ENCODE measurements at places on chromosomes 2 and 18. TPM values are rescaled to one million over a fixed set of nuclear protein-coding genes. Genes with fewer than 3 reads are reported as not detected.

DNA sequence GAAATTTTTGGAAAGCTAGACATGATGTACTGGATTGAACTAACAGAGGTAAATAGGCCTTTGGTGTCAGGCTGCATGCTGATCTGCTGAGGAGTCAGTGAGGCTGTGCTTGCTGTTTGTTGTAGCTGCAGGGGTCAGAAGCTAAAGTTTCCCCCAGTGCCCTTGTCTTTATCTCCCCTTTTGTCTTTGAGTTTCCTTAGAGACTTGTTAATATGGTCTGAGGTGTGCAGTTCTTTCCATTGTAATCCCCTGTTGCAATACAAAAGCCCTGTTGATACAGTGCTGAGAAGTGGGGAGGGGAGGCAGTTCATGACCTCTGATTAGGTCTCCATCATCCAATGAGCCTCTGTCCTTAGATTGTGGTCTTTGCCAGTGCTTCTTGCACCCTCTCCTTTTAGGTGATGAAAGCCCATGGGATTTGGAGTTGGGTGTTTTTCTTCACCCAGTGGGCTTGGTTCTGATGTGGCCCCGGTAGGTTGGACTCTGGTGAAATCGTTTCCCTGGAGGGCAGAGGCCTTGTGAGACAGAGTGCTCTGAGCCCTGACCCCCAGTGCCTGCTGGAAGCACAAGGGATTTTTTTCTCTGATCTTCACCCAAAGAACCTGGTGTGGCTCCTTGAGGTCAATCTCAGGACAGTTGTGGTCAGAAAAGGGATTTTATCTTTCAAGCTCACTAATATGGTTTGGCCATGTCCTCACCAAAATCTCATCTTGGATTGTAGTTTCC is 163.1 kb downstream of the TMEM18 start:
- ATAC-seq = no peak

GRCh38 chr18:75246721-75247610 is 36.4 kb downstream of the TSHZ1 start:
- no peak for ATAC-seq

- no peak for ATAC-seq
Observed at GRCh38 chr2:206108713-206109112, 22.7 kb upstream of the INO80D start.

GRCh38 chr2:55102056-55102812 is 52.0 kb upstream of the RTN4 start:
- ATAC-seq = peak; percentile 23

DNA sequence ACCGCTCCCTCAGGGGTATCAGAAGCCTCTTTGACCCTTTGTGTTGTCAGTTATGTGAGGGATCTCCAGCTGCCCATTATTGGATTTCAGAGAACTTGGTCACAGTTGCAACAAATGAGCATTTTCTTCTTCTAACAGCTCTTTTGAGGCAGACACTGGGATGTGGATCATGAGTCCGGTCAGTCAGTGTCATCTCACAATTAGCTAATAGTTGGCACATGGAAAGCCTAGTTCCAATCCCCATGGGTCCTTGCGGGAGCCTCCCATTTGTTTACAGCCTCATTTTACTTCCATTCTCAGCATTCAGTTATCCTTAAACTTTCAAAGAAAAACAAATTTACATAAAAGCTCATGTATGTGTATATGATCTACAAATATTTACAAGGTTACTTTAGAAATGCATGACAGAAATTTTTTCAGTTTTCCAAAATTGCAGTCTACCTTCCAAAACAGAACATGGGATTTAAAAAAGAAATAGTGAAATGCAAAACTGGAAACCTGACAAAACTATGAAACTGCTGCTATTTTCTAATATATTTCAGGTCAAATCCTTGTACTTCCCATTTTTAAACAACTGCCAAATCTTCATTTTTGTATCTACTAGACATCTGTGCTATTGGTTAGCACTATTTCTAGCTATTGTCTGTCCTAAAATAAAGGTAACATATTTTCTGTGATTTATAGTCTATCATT is 547.1 kb upstream of the ZEB2 start:
- ATAC-seq = peak; percentile 66

DNA sequence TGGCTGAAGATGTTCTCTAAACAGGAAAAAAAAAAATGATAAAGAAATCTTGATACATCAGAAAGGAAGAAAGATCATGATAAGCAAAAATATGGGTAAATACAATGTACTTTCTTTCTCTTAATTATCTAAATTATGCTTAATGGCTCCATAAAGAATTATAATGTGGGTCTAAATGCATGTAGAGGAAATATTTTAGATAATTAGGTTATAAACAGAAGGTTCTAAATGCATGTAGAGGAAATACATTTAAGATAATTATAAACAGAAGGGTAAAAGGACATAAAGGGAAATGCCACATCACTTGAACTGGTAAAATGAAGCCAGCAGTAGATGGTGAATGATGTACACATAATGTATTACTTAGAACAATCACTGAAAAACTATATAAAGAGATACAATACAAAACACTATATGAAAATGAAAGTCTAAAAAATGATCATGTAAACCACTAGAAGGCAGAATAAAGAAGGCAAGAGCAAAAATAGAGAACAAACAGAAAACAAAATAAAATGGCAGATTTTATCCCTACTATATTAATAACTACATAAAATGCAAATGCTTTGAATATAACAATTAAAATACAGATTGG is 308.4 kb upstream of the CDH2 start:
- ATAC-seq = no peak

GRCh38 chr2:111896576-111896975 is 1.8 kb upstream of the MERTK start:
- no peak for ATAC-seq

Gene TRIP12
- total RNA-seq = 203 TPM
